ENCODE measurements at places on chromosomes 11 and 22. TPM values are rescaled to one million over a fixed set of nuclear protein-coding genes. Genes with fewer than 3 reads are reported as not detected.
A peak's percentile ranks its signal among the peaks of the same experiment; 100 is the strongest.

DNA sequence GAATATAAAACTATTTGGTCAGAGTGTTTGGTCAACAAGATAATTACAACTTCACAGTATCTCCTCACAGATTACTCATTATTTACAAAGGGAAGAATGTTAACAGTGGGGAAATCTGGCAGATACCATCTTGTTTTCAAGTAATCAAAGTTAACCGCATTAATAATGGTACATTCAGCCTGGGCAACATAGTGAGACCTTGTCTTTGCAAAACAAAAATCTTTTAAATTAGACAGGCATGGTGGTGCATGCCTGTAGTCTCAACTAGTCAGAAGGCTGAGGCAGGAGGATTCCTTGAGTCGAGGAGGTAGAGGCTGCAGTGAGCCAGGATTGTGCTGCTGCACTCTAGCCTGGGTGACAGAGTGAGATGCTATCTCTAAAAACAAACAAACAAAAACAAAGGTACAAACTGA, 78.5 kb downstream of the ACER3 start:
- peaks cover 25% of the 10 kb centered on the region for H3K36me3 ChIP-seq
- H3K27me3 ChIP-seq, result no peaks in the 10 kb centered on the region
- H3K27ac ChIP-seq, result no peak overlapping the region
- DNase-seq, result no peak
- no peak overlapping the region for H3K4me3 ChIP-seq

DNA sequence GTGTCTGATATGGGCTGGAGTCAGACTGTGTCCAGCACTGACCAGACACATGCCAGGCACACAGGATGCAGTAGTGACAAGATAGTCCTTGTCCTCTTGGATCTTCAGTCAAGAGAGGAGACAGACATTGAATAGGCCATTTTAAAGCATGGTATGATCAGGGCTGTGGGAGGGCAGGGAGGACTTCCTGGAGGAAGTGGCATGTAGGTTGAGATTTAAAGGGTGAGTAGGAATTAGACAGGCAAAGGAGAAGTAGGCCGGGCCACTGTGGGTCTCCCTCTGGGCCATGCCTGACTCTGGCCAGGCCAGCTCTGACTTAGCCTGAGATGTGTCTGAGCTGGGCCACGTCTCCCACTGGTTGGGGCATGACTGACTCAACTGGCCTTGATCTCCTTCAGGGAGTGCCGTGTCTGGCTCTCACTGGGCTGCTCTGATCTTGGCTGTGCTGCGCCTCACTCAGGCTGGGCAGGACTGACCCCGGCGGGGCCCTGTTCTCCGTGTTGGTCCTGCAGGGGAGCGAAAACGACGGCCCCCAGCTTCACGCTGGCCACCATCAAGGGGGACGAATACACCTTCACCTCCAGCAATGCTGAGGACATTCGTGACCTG, 71.2 kb downstream of the MYO7A start:
- H3K4me1 ChIP-seq, result no peaks in the 10 kb centered on the region
- no peak overlapping the region for H3K27ac ChIP-seq
- peaks cover 4% of the 10 kb centered on the region for H3K27me3 ChIP-seq
- DNase-seq, result no peak

- no peak overlapping the region for H3K4me3 ChIP-seq
- DNase-seq, result peak; percentile 2
- peaks cover 2% of the 10 kb centered on the region for H3K4me1 ChIP-seq
Measured at GRCh38 chr22:48761546-48761945, 1066.1 kb downstream of the BRD1 start.

- H3K36me3 ChIP-seq, result no peaks in the 10 kb centered on the region
- H3K27me3 ChIP-seq, result peaks cover 4% of the 10 kb centered on the region
- DNase-seq, result no peak
- peaks cover 33% of the 10 kb centered on the region for H3K4me1 ChIP-seq
- H3K4me3 ChIP-seq, result no peak overlapping the region
Measured at GRCh38 chr11:121672630-121673487, 220.1 kb upstream of the SORL1-AS1 start.

GRCh38 chr11:78257654-78258053, 68.9 kb downstream of the USP35 start:
- peaks cover 4% of the 10 kb centered on the region for H3K4me1 ChIP-seq
- H3K36me3 ChIP-seq, result peaks cover 1% of the 10 kb centered on the region
- no peak for DNase-seq
- no peak overlapping the region for H3K27ac ChIP-seq
- H3K27me3 ChIP-seq, result no peaks in the 10 kb centered on the region

GRCh38 chr22:17305076-17305475, 64.2 kb upstream of the CECR2 start:
- no peak for DNase-seq
- H3K4me3 ChIP-seq, result no peak overlapping the region
- peaks cover 5% of the 10 kb centered on the region for H3K27me3 ChIP-seq

The RAG2 gene
- total RNA-seq, result not detected

The TOM1 gene
- total RNA-seq, result 38.2 TPM

The SAA4 gene
- not detected for total RNA-seq

Data from progenitor cell of endocrine pancreas (in vitro differentiated cells).